Activated CD8-positive, alpha-beta memory T cell treated with anti-CD3 and anti-CD28 coated beads for 1 hour (primary cell): ENCODE measurements at places on chromosomes 5 and 9.

DNA sequence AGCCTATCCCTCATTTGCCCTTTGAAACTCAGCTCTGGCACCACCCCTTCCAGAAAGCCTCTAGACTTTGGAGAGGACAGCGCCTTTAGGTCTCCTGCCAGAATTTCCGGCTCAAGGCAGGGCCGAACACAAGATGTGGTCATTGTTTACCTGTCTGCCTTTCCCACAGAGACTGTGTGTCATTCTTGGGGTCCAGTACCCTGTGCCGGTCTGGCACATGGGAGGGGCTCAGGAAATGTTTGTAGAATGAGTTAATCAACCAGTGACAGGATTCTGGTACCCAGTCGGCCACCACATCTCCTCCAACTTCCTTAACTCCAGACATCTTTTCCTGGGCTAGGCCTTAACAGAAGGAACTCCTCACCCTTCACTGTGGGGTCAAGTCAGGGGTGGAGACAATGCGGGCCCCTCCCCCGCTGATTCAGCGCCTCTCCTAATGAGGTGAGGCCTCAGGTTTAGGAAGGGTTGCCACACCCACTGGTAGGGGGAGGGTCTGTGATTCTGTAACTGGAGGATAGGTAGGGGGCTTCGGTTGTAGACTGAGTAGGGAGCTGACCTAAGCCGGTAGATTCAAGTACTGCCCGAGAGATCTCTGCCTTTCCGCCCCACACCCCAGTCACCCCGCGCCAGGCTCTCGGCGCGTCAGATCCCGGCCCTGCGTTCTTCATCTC is 29.3 kb downstream of the PCDH1 start:
- no peak for DNase-seq

- no peak for DNase-seq
Measured at GRCh38 chr5:172765766-172766286, 5.2 kb downstream of the DUSP1 start.

DNA sequence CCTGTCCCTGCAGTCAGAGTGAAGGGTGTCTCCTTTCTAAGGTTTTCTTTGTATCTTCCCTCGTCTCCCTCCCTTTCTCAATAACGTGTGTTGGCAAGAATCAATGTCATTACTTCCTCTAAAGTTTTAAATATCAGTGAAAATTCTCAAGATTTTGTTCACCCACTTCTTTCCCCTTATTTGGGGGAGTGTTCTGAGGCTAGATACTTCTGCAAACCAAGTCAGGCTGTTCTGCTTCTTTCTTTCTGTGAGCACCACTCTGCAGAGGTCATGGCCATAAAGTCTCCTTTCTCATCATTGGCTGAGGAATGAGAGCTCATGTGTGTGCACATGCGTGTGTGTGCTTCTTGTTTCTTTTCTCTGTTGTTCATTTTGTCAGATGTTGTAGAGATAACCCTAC is 26.6 kb upstream of the SPATA31C2 start:
- no peak for DNase-seq

- DNase-seq, result no peak
Measured at GRCh38 chr9:87029905-87030304, 82.6 kb upstream of the GAS1 start.

- DNase-seq, result no peak
Measured at GRCh38 chr5:114362977-114363761, 1.3 kb downstream of the KCNN2 start.

- DNase-seq, result no peak
Measured at GRCh38 chr9:82558855-82559630, 503.9 kb downstream of the RASEF start.

DNA sequence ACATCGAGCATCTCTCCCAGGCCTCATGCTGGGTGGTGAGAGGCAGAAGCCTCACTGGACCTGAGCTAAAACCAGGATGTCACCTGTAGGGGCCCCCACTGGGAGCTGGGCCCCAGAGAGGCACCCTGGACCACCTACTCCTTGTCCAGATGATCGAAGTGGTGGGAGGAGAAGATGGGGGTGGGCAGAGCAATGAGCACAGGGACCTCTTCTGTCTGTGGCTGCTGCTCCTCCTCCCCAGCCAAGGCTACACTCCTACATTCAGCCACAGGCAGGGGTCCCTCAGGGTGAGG is 227.5 kb downstream of the CACNA1B start:
- no peak for DNase-seq

- DNase-seq, result no peak
Measured at GRCh38 chr5:81162501-81162900, 70.6 kb upstream of the CKMT2 start.

GRCh38 chr9:5073701-5074100 is 88.6 kb downstream of the JAK2 start:
- DNase-seq, result no peak

- DNase-seq, result no peak
Measured at GRCh38 chr9:6149315-6149714, 66.3 kb upstream of the IL33 start.

DNA sequence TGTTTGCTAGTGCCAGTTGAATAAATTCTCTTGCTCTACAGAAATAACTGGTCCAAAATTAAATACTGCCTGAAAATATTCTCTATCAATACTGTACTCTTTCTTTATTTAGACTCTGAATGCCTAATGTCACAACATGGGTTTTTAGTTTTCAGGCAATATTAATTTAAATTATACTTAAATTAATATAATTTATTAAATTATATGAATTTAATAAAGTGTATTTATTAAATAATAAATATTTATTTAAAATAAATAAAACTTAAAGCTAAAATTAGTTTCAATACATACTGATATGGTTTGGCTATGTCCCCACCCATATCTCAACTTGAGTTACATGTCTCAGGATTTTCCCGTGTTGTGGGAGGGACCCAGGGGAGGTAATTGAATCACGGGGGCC is 146.0 kb downstream of the PRR16 start:
- no peak for DNase-seq

DNA sequence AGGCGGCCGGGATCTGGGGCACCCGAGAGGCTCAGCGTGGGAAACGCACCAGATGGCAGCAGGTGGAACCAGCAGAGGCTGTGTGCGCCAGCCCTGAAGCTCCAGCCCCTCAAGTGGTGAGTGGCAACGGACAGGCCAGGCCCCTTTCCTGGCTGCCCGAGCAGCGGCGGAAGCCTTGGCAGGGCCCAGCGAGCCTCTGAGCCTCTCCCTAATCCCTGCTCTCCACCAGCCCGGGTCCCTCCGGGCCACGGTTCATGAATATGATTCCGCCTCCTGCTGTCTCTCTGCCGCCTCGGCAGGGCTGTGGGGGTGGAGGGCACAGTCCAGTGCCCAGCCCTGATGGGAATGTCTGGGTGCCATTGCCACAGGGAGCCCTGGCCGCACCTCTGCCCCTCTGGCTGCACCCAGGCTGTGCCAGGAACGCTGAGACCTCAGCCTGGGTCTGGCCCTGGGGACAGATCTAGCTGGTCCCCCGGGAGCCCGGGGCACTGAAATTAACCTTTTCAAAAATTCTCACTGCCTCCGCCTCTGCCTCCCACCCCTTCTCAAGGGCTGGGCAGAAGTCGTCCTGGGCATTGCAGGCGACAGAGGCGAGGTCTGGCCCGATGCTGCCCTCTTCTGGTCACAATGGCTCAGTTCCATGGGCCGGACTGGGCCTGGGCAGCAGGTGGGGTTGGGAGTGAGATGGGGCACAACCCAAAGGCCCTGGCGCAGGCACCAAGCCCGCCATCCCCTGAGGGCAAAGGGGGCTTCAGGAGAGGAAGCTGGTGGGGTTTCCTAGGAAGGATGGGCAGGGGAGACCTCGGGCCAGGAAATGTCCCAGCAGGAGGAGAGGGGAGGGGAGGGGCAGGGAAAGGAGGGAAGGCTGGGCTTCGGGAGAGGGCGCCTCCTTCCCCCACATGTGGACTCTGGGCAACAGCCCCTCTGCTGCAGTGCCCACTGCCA is 20.3 kb downstream of the CCDC187 start:
- peak; percentile 23 for DNase-seq

DNA sequence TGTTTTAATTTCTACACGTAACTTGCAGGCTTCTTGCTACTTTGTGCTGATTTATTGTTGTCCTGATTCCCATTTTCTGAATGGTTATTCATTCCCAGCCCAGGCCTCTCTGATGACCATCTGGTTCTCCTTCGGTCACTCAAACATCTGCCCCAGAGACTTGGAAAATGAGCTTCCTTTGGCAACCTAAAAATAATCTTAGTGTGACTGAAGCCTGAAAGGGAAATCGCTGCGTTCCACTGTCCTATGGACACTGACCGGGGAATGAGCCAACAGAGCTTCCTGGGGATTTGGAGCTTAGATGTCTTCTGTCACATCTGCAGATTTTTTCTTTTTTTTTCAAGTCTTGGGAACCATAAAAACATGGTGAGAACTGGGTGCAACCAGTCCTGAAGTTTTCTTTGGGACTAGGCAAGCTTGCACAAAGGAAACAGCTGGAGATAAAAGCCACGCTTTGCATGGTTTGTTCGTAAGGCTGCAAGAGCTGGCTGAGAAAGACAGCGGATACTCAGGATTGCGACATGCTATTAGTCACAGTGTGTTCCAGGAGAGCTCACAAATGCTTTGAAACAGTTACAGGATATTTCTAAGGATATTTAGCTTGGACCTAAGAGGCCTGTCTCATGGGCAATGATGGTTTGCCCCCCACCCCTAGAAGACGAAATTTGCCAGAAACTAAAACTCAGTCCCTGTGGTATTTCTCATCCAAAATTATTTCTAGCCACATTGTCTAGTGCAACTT is 146.2 kb downstream of the GOLPH3 start:
- DNase-seq, result no peak

DNA sequence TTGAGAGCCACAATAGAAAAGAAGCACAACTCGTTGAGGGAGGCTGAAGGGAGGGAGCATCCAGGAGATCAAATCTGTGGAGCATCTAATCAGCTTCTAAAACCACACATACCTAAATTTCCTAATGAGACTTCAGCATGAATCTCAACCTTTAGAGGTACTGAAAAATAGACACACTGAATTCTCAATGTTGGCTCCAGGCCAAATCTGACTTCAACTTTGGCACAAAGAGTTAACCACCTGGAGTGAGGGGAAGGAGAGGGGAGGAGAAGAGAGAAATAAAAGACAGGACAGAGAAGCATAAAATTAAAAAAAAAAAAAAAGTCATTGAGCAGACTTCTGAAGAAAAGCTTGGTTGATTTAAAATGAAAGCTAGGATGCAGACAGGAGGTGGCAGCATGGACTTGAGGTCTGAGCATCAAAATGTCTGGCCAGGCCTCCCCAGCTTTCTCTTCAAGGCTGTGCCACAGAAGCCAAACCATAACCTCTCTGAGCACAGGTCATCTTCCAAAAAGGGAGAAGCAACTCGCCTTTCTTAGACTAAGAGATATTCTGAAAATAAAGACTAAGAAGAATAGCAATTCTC is 205.6 kb downstream of the DENND1A start:
- no peak for DNase-seq

DNA sequence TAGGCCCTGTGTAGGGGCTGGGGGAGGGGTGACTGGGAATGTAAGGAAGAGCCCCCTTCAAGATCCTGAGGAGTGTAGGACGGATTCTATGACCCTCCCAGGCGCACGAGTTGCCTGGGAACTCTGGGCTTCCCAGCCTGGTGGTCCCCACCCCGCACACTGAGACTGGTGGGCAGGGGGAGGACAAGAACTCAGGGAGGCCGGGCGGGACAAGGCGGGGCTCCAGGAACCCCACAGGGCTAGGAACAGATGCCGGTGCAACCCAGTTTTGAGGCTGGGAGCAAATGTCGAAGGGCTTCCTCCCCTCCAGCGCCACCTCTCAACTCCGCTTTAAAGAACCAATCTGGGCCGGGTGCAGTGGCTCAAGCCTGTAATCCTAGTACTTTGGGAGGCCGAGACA is 1.3 kb upstream of the VDAC1 start:
- no peak for DNase-seq

- DNase-seq, result no peak
Measured at GRCh38 chr5:160001457-160001856, 7.5 kb upstream of the TTC1 start.

GRCh38 chr5:149518620-149519019 is 32.6 kb downstream of the CSNK1A1 start:
- no peak for DNase-seq

DNA sequence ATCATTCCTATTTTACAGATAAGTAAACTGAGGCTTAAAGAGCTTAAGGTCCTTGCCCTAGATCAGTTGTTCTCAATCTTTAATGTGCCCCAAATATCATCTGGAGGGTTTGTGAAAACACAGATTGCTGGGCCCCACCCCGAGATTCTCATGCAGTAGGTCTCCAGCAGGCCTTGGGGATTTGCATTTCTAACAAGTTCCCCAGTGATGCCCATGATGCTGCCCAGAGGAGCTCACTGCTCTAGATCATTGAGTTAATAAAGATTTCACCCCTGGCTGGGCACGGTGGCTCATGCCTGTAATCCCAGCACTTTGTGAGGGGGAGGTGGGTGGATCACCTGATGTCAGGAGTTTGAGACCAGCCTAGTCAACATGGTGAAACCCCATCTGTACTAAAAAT is 42.8 kb upstream of the RAD23B start:
- no peak for DNase-seq

DNA sequence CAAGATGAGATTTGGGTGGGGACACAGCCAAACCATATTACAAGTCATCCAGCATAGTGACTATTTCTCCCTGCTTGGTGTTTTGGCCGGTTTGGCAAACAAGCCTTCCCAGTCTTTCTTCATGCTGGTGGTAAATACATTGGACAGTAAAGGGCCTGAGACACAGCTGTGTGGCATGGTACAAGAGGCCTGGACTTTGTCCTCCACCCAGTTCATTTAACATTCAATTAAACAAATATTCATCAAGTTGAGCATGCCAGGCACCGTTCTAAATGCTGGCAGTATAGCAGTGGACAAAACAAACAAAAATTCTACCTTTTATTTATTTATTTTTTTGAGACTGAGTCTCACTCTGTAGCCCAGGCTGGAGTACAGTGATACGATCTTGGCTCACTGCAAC is 62.7 kb upstream of the SLC28A3 start:
- no peak for DNase-seq

DNA sequence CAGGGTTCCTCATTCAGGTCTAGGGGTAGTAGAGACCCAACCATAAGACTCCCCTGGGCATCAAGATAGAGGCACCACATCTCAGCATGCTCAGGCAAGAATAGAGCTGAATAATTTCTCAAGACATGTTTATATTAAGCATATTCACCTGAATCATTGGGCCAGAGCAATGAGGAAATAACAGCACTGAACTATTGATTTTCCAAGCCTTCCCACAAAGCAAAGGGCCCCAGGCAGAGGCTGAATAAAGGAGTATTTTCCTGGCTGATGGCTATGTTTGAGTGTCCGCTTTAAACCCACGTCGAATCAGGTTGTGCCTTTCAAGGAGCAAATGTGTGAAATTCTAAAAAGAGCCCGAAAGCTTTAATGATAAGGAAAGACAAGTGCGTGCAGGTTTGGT is 129.2 kb downstream of the HSD17B3 start:
- DNase-seq, result no peak
